Hindlimb muscle (tissue), 1 donor: ENCODE measurements at places on chromosomes 2 and 18. TPM values are rescaled to one million over a fixed set of nuclear protein-coding genes. Genes with fewer than 3 reads are reported as not detected.

Gene FAM124B
- polyA plus RNA-seq = 7.0 TPM

Gene DCC
- 0.14 TPM for polyA plus RNA-seq

Gene GTF3C2
- 32.5 TPM for polyA plus RNA-seq

Gene MAP2
- polyA plus RNA-seq = 6.2 TPM

DNA sequence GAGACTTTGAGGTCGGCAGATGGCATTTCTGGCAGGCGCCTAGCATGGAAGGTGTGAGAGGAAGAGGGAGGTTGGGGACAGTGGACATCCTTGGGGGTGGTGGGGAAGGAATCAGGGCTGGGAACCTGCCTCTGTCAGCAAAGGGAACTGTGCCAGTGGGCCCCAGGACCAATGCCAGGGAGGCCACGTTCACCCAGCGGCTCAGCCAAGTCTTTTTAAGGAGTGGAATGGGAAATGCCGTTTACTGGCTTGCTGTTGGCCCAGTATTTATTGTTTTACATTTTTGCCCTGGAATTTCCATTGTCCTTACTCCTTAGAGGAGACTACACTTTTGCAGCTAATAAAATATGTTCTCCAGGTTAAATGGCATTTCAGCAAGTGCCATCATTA lies 135.2 kb downstream of the MCFD2 start:
- peak; percentile 59 for DNase-seq

GRCh38 chr2:71299507-71299906 lies 32.1 kb upstream of the ZNF638 start:
- DNase-seq = peak; percentile 20

GRCh38 chr2:174086708-174087107 lies 121.5 kb upstream of the SP3 start:
- DNase-seq = no peak

DNA sequence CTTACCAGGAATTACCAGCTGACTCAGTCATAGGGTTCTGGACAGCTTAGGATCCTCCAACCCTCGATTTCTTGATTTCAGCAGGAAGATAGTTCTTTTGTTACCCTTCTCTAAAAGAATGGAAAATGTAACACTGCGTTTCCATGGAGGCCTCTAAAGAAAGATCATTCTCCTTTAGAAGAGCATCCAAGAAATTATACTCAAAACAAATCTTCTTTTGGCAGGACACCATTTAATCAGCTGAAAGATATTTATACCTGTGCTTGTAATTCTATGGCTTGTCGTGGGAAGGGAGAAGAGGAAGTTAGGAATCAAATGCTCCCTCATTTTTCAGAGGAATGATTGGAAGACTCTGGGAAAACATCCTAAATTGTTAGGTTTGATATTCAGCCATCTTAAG lies 130.5 kb downstream of the RAB3GAP1 start:
- DNase-seq = no peak

- no peak for DNase-seq
These were observed 564.0 kb downstream of the TNS1 start for GRCh38 chr2:217438821-217439220.

GRCh38 chr2:196389670-196390069 lies 218.3 kb upstream of the STK17B start:
- no peak for DNase-seq

DNA sequence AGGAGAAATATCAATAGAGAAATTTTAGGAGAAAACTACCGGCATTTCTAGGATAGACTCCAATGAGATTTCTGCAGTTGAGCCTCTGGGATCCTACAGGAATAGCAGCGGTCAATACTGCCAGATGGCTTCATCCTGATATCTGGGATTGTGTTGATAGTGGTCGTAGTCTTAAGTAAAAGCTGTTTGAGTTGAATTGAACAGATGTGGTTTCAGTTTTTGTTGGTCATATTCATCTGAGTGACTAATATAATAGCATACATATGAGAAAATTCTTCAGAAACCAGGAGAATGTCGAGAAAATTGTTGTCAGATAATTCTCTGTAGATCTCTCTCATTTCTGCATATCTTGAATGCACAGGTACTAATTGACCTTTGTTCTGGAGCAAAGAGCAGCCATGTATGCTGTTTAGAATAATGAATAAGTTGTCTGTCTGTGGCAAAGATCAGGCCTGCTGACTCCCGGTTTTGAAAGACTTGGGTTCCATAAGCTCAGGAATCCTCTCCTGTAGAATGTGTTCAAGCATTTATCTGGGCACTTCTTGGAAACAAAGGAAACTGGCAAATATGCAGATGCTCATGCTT lies 288.1 kb downstream of the TMX3 start:
- no peak for DNase-seq

DNA sequence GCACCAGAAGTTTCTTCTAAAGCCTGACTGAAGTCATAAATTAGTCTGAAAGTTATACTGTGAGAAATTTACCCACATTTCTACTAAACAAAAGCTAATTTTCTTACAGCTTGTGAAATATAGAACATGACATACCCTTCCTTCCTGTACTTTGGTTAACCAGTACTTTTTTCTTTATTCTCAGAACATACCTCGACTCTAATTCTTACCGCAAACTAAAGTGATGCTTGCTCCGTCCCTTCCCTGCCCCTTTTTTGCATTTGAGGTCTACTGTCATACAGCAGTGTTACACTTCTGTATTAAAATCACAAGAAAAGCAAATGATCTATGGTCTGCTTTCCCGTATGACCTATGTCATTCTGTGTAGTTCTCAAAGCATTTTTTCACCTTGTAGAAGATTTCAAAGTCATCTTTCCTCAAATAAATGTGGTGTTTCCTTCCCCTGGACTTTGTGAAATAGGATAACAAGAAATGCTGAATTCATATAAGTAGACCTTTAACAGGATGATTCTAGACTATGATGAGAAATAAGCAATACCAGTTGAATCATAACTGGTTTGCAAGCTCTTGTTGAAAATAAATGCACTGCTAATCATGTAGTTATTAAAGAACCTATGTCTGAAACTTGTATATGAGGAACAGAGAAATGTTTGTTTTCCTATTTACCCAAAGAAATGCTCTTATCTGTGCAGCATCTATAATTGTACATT lies 30.4 kb downstream of the CYTIP start:
- no peak for DNase-seq
